Putamen (tissue), 1 donor: ENCODE measurements at places on chromosomes 6 and 20.

DNA sequence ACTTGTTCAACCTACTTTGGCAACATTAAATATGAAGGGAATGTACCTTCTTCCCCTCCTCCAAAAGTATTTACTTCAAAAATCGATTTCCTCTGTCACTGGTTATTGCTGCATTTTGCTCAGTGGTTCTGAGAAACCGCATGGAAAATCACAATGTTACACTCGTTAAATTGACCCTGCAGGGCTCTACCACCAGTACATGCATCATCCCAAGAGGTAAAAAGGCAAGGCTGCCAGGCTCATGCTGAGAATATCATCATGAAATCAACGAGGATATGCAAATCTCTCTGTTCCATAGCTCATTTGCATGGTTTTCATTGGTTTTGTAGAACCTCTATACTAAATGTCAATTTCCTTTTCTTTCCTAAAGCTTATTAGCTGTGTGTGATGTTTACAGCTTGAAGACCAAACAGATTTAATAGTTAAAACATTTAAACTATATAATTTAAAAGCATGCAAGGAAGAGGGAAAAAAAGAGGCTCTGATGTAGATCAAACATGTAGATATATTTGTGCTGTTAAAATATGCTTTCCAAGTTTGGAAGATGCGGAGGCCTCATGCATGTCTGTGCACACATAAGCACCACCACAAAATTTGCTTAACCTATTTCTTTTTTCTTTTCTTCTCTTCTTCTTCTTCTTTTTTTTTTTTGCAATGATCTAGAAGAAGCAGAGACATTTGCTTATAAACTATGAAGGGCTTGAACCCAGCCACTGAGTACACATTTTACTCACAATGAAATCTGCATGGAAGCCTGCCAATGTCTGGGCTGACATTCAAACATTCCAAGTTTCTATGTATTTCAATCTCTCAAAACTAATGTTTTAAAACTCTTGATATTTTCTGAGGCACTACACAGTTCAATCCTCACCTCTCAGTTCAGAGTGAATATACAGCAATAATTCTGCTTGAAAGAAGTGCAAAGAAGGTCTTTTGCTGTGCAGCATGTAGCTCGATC is 194.0 kb downstream of the GMPR start:
- no peak for DNase-seq

- DNase-seq = no peak
Measured at GRCh38 chr6:109351231-109352130, 30.8 kb downstream of the CD164 start.

DNA sequence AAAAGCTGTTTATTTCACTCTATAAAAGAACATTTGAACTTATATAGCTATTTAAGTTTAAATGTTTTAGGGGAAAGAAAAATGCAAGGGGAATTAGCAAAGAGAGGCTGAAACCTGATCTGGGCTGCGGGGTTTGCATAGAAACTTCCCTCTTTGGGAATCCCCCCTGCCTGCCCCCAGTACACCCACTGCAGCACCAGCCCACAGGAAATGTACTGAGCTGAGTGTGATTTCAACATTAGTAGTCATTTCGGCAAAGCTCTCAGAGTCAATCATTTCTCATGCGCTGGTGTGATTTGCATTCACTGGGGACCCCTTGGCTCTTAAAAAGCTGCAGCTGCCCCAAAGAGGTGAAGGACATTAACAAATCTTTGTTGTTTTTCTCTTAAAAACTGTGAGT is 859.4 kb downstream of the MAFB start:
- DNase-seq = peak; percentile 18

GRCh38 chr20:37081717-37082289 is 14.0 kb downstream of the RBL1 start:
- DNase-seq = no peak

- DNase-seq = no peak
Measured at GRCh38 chr20:36298795-36299339, 7.3 kb upstream of the DLGAP4 start.

- DNase-seq = no peak
Measured at GRCh38 chr6:76166874-76167273, 94.4 kb upstream of the IMPG1 start.

- no peak for DNase-seq
Measured at GRCh38 chr6:5749016-5749650, 257.6 kb downstream of the NRN1 start.

DNA sequence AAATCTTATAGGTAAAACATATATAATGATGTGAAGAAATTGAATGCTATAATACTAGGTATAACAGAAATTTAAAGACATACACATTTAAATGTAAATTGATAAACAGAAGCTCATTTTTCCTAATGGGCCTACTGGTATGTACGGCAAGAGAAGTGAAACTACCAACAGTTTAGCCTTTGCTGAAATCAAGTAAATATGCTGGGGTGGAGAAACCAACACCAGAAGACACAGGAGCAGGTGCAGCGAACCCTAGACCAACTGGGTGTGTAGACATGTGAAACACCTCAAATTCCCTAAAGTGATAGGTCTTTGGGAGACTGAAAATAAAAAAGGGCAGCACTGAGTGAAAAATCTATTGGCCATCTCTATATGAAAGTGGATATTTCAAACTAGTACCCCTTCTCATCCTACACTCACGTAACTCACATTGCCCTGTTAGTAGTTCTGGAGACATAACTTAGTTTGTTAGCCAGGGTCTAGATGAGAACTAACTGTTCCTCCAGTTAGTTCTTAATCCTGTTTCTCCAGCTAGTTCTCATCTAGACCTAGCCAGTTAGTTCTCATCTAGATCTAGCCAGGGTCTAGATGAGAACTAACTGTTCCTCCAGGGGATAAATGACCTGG is 53.1 kb downstream of the SLC35D3 start:
- DNase-seq = no peak

DNA sequence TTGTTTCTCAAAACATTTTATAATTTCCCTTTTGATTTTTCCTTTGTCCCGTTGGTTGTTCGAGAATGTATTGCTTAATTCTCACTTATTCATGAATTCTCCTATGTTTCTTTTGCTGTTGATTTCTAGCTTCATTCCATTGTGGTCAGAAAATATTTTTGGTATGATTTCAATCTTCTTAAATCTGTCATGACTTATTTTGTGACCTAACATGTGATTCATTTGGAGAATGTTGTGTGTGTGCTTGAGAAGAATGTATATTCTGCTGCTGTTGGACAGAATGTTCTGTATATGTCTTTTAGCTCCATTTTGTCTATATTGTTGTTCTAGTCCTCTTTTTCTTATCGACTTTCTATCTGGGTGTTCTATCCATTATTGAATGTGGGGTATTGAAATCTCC is 286.2 kb upstream of the RNF217 start:
- no peak for DNase-seq

DNA sequence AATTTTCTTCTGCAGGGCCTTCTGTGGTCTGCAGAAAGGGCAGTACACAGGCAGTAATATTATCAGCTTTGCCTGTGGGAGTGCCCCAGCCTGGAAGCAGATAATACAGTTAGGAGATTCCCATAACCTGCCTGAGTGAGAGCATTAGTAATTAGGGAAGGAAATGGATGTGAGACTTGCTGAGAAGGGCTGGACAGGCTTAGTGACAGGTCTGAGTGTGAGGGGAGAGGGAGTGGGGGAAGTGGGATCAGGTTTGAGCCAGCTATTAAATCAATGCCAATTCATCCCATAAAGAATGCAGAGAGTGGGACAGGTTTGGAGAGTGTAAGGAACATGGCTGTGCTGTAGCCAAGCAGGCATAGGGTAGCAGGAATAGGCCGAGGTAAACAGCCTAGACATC is 10.1 kb upstream of the CFAP206 start:
- DNase-seq = no peak
